Cerebellum (tissue), 4 donors: ENCODE measurements at places on chromosomes 4 and X.

DNA sequence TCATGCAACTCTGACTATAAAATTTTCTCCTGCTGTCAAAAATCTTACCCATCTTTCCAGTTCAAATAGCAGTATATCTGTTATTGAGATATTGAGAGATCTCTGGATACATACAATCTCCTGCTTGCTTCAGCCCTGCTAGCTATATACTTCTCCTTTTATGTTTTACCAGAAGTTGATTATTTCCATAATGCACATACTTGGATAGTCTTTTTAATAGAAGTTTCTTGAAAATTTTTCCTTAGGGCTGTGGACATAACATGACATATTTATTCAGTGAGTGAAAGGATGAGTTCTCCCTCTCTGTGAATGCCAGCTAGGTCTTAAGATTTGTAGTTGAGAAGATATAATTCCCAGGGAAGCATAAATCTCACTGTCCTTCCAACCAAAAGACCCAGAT is 234.1 kb upstream of the NR3C2 start:
- DNase-seq, result no peak

- DNase-seq, result peak; percentile 48
Measured at GRCh38 chr4:75995727-75996126, 5.0 kb upstream of the SDAD1 start.

- DNase-seq, result no peak
Measured at GRCh38 chr4:152015597-152016302, 254.9 kb upstream of the GATB start.

- no peak for DNase-seq
Measured at GRCh38 chr4:129526812-129527211, 430.9 kb downstream of the C4orf33 start.

GRCh38 chrX:98379134-98379533 is 1495.4 kb downstream of the RPA4 start:
- no peak for DNase-seq

DNA sequence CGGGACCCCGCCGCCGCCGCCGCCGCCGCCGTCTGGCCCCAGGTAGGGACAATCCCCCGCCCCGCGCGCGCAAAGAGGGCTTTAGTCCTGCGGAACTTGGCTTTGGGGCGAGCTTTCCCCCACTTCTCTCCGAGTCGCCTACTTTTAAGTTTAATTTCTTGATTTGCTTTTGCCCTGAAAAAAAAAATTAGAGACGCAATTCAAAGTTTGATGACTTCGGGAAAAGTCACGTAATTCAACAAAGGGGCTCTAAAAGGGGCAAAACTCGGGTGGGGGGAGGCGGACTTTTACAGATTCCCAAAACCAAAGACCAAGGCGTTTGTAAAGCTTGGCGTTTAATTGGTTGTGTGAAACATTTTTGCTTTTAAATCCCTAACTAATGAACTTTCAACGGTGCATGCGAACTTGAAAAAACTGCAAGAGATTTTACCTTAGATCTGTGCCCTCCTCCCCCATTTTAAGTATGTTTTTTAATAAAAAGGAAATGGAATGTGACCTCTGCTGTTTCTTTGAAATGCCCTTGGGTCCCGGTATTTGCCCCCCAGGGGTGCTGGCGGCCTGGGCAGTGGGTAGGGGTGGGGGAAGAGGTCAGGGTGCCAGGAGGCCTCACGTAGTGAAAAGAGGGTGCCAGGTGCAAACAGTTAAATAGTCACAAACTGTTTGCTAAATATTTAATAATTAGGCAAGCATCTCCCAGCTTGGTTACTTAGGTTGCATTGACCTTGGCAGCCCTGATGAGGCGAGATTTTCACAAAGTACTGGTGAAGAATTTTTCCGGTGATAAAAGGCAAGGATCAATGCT is 209.7 kb downstream of the NWD2 start:
- DNase-seq, result no peak

GRCh38 chr4:38682336-38682735 is 18.3 kb downstream of the KLF3 start:
- DNase-seq, result no peak

- DNase-seq, result no peak
Measured at GRCh38 chrX:92283308-92283707, 504.1 kb downstream of the PCDH11X start.

- DNase-seq, result no peak
Measured at GRCh38 chr4:123060039-123060770, 137.8 kb upstream of the NUDT6 start.

DNA sequence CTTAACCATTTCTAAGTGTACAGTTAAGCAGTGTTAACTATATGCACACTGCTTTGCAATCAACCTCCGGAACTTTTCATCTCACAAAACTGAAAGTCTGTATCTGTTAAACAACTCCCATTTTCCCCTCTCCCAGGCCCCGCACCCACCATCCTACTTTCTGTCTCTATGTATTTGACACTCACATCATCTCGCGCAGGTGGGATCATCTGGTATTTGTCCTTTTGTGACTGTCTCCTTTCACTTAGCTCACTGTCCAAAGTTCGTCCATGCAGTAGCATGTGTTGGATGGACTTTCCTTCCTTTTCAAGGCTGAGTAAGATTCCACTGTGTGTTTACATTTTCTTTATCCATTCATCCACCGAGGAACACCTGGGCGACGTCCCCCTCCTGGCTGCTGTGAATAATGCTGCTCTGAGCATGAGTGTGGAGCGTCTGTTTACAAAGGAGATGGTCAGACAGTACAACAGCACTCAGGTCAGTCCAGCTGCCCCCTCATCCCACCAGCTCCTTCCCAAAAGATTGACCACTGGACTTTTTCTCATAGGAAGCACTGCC is 39.8 kb downstream of the DCTD start:
- DNase-seq, result no peak

- no peak for DNase-seq
Measured at GRCh38 chrX:31297881-31298280, 226.0 kb upstream of the FTHL17 start.

DNA sequence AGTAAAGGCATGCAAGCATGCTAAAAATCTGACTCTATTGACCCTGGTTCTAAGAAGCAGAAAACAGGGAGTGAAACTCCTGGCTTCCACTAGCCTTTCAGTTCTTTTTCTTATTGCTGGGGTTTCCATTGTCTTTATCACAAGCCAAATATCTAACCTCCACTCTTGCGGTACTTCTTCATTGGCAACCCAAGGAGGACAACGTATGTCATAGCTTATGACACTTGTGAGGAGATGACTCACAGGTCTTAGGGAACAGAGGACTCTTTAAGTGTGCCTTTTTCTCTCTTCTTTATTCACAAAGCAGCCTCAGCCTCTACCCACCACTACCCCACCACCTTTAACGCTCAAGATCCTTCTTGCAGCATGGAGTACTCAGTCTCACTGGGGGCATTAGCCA is 124.2 kb downstream of the GUCY2F start:
- DNase-seq, result no peak

GRCh38 chr4:81769244-81769643 is 297.5 kb upstream of the RASGEF1B start:
- DNase-seq, result no peak

GRCh38 chr4:150863456-150863855 is 151.6 kb downstream of the LRBA start:
- no peak for DNase-seq

- DNase-seq, result no peak
Measured at GRCh38 chr4:131531087-131531486, 1618.0 kb upstream of the PCDH10 start.

- no peak for DNase-seq
Measured at GRCh38 chr4:142600952-142601351, 245.1 kb downstream of the INPP4B start.

- DNase-seq, result no peak
Measured at GRCh38 chrX:116417214-116417613, 19.2 kb upstream of the SLC6A14 start.

DNA sequence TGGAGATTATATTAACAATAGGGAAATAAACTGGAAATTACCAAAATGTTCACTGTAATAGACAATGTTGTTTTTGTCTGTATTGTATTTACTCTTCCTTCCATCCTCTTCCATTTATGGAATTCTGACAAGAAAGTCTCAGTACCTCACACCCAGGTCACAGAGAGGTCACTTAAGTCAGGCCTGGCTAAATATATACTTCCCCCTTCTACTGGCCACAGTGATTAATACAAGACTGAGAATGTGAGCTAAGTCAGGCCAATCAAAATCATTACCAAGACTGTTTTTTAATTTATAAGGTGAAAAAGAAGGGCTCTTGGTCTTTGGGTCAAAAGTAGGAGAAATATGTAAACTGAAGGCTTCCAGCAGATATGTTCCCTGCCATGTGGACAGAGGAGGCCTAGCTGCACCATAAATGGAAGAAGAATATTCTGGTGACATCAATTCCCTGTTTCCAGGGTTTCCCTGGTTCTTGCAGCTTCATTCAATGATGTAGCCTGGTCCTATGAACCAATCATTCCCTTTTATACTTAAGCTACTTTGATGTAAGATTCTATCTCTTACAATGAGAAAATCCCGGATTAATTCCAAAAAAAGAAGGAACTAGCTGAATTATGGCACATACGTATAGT is 64.3 kb downstream of the LRBA start:
- no peak for DNase-seq

DNA sequence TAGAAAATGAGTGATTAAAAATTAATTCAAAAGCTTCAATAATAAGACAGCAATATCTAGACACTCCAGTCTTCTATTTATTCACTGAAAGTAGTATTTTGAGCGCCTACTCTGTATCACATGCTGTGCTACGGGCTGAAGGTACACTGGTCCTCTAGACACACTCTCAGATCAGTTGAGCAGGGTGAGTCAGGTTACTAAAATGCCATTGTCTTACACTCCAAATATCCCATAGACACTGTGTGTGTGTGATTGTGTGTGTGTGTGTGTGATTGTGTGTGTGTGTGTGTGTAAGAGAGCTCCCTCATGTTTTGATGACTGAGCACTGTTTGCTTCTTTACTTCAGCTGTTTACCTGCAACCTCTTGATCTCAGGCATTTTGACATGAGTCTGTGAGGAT is 342.8 kb upstream of the BOD1L1 start:
- no peak for DNase-seq

- DNase-seq, result no peak
Measured at GRCh38 chr4:29047341-29048041, 1672.7 kb upstream of the PCDH7 start.

DNA sequence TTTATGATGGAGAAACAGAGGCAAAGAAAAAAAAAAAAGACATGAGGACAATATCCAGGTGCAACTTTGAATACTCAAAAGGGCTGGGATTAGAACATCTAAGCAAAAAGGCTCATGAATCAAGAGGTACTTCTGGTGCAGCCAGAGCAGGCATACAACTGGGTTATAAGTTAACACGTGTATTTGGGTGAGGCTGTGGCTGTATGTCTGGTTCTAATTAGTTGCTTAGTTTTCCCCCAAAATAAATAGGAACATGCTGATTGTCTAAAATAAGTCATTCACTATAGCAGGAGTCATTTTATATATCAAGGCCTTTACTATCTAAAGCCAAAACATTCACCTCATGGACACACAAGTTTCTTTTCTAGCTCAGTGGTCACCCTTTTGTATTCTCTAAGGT is 20.2 kb downstream of the NHS start:
- no peak for DNase-seq

DNA sequence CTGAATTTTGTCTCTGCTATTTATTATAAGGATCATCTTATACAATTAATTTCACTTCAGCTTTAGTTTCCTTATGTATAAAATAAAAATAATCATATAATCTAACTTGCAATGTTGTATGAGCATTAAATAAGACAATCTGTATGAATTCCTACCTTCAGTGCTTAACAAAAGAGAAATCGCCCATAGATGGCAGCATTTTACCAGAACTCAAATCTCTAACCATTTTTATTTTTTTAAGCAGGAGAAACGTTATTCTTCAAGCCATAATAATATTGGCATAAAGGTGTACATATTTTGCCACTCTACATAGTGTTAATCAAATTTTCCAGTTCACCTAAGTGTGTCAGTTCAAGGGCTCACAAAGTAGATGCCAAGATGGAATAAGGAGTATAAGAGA is 78.8 kb downstream of the TMEM47 start:
- DNase-seq, result no peak

GRCh38 chrX:134718966-134719317 is 60.7 kb upstream of the PLAC1 start:
- DNase-seq, result no peak
